ENCODE measurements at places on chromosomes 13 and 19. TPM values are rescaled to one million over a fixed set of nuclear protein-coding genes. Genes with fewer than 3 reads are reported as not detected.

DNA sequence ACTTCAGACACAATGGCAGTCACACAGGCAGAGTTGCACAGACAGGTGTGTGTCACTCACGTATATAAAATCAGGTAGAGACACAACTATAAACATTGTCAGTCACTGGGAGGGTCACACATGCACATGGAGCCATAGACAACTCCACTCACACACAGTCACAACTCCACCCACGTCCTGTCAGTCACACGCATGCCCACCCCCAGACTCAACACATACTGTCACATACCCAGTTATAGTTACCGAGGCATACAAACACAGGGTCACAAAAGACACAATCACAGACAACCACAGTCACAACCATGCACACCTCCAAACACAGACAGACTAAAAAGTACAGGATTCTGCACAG is 1.5 kb downstream of the NUMBL start:
- no peak for DNase-seq

DNA sequence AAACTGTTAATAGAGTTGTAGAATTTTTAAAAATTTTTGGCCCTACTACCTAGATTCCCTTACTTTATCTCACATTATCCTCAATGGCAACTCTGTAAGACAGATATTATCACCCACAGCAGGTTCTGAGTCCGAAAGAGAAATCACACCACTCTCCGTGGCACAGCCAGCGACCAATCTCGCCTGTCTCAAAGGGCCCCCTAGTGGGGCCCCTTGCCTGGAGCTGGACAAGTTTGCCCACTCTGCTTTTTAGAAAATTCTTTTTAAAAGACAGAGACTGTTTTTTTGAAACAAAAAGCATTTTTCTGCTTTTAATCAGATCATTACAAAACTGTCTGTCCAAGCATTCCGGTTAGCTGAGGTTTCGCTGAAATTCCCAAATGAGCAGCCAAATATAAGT is 21.7 kb downstream of the PHF11 start:
- DNase-seq = no peak

DNA sequence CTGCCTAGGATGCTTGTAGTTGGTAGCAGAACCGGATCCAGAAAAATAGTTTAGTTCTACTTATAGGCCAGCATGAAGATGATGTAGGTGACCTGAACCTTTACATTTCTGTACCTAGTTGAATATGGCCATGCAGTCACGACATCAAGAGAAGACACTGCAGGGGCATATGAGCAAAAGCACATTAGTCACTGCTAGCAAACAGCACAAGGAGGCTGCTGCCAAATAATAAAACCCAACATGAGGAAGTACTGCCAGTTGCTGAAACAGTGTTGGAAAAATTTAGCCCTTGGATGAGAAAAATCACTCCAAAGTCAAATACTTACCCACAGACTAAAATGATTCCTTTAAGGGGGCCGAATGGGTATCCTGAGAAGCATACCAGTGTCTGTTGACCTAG is 20.8 kb downstream of the ERICH6B start:
- DNase-seq = no peak

DNA sequence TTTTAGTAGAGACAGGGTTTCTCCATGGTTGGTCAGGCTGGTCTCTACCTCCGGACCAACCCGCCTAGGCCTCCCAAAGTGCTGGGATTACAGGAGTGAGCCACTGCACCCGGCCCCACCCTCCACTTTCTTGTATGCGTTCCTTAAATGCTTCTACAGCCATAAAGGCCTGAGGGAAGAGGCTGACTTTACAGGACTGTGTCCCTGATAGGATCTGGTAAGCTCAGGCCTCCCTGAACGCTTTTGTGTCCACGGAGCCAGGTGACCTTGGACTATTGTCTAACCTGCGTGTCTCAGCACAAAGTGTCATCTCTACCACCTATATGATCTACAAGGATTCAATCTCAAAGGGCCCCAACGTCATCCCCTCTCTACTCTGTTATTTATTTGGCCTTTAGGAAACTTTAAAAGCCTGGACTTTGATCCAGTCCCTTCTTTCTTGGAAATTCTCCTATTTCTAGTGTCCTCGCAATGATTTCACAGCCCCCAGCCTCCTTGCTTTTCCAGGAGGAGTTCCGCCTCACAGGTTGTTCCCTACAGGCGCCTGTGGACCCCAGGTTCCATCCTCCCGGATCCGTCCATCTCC is 701 bp downstream of the ZNF552 start:
- no peak for DNase-seq

- no peak for DNase-seq
These were observed 330.7 kb downstream of the PCDH20 start for GRCh38 chr13:61084988-61085387.

- no peak for DNase-seq
These were observed 44.1 kb downstream of the POLR1D start for GRCh38 chr13:27665761-27666160.

DNA sequence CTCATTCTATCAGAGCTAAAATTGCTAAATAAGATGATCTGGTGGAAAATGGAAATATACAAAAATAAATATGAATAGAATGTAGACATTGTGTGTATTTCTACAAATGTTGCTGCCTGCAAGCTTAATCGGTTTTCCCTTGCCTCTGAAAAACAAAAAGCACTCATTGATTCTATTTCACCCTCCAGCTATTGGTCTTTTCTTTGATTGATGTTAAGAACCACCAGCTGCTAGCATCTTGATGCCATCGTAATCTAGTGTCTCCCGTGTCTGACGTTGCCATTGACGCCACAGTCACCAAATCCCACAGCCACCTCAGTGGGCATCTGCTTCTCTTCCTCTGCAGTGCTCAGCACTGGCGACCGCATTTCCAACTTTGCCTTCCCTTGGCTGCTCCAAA is 461.8 kb downstream of the MYO16 start:
- DNase-seq = no peak

- no peak for DNase-seq
These were observed 45.2 kb upstream of the GPI start for GRCh38 chr19:34319785-34320184.

GRCh38 chr19:15780610-15781418 is 6.6 kb upstream of the OR10H5 start:
- DNase-seq = no peak

- no peak for DNase-seq
These were observed 114.5 kb downstream of the ATP11A start for GRCh38 chr13:112804374-112804773.

The MAP2K7 gene
- 53.5 TPM for total RNA-seq
